G401 (cell line): ENCODE measurements at places on chromosomes 13 and 19. TPM values are rescaled to one million over a fixed set of nuclear protein-coding genes. Genes with fewer than 3 reads are reported as not detected.

GRCh38 chr19:40543029-40543597 lies 33.6 kb upstream of the SHKBP1 start:
- no peak for DNase-seq

DNA sequence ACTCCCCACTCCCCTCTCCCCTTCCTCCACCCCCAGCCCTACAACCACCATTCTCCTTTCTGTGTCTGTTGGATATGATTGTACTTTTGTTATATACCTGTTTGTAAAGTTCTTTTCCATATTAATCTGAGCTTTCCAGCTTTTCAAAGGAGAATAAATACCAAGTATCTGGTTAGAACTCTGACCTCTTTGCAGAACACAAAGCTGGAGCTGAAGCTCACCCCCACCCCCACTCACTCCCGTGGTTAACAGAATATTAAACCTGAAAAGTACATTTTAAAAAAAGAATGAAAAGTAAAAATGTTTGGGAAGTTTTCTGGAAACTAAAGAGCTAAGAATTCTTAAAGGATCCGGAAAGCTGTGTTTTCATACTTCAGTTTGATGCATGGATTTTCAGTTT lies 155.2 kb upstream of the RNF113B start:
- DNase-seq: no peak

The ANGPTL4 gene
- total RNA-seq: 2.2 and 8.4 TPM in 2 replicates

DNA sequence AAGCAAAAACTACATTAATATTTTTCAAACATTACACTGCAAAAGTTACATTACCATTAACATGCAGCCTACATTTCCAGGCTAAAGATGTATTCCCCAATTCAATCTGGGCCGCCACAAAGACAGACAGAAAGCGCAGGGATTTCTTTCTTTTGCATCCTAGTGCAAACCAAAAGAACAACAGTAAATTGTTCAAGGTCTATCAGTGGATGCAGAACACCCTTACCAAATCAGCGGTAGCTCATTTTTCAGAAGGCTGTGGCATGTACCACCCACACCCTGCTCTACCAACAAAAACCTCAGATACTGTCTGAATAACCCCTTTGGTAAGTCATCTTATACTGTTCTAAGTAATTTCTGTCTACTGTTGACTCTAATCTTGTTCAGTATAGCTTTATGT lies 3.6 kb downstream of the TPT1 start:
- no peak for DNase-seq

- no peak for DNase-seq
Measured at GRCh38 chr19:32800754-32801153, 68.8 kb downstream of the SLC7A9 start.

DNA sequence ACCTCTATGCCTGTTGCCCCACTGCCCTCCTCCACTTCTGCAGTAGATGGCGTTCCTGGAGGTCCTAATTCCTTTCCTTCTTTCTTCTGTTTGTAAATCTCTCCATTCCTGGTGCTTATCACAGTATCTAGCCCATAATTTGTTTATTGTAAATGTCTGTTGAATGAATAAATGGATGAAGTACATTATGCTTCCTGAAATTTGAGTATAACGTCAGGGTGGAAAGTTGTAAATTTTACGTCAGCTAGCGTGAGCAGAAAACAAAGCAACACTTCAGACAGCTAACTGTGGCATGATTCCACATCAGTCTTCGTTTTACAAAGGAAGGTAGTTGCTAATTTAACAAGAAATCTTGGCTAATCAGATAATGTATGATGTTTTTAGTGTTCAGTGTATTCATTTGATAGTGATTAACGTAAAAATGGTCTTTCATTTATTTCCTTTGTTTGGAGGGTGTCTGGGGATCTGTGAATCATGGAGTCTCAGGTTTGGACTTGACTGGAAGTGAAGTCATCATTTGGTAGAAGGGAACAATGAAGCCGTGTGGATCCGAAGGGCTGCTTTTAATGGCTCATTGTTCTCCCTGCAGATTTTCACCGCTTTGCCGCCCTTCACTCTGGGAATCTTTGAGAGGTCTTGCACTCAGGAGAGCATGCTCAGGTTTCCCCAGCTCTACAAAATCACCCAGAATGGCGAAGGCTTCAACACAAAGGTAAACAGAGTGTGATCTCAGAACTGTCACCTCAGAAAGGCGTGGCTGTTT lies 215.1 kb downstream of the SHISA2 start:
- DNase-seq: no peak
